ENCODE measurements at places on chromosomes 3 and 15.

GRCh38 chr3:148643389-148643840 lies 54.3 kb upstream of the AGTR1 start:
- no peak for DNase-seq

- no peak for DNase-seq
Observed at GRCh38 chr3:128517648-128518047, 24.6 kb upstream of the GATA2 start.

GRCh38 chr15:69729167-69729748 lies 276.6 kb downstream of the RPLP1 start:
- peak; percentile 17 for DNase-seq

GRCh38 chr15:84799511-84800187 lies 17.5 kb upstream of the ALPK3 start:
- no peak for DNase-seq

GRCh38 chr3:45224824-45225464 lies 1.1 kb downstream of the TMEM158 start:
- DNase-seq = peak; percentile 63

Data from heart right ventricle (tissue), 16 donors.